ENCODE measurements at places on chromosomes 7 and 10.

DNA sequence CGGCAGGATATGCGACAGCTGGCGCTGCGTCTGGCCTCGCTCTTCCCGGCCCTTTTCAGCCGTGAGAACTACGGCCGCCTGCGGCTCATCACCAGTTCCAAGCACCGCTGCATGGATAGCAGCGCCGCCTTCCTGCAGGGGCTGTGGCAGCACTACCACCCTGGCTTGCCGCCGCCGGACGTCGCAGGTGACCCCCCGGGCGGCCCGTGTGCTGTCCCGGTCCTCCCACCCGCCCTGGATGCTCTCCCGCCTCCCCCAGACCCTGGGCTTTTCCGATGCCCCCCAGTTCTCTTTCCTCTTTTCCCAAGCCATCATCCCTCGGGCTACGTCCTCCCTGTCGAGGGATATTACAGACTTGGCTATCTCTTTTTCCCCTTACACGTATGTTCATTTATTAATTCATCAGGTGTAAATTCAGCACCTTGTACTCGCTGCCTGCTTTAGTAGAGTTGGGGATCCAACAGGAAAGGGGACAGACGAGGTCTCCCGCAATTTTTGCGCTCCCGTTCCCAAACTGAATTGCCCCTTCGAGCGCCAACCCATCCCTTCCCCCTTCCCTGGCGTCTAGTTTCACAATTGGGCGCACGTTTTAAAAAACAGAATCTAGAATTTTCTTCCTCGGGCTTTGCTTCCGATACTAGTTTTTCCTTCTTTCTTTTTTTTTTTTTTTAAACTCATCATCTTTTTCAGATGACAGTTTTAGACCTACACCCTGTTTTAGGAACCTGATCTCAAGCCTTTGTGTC, 846 bp downstream of the MINPP1 start:
- DNase-seq = no peak

- no peak for DNase-seq
Observed at GRCh38 chr10:44962870-44963738, 3.5 kb downstream of the RASSF4 start.

- DNase-seq = no peak
Observed at GRCh38 chr7:154996756-154997155, 6.2 kb downstream of the PAXIP1 start.

GRCh38 chr7:75915416-75916156, 631 bp downstream of the POR start:
- DNase-seq = no peak

GRCh38 chr10:7969623-7970022, 84.9 kb upstream of the GATA3 start:
- no peak for DNase-seq

GRCh38 chr10:132370426-132371340, 26.3 kb upstream of the PWWP2B start:
- no peak for DNase-seq

- DNase-seq = no peak
Observed at GRCh38 chr7:117839507-117839906, 33.7 kb downstream of the CTTNBP2 start.

DNA sequence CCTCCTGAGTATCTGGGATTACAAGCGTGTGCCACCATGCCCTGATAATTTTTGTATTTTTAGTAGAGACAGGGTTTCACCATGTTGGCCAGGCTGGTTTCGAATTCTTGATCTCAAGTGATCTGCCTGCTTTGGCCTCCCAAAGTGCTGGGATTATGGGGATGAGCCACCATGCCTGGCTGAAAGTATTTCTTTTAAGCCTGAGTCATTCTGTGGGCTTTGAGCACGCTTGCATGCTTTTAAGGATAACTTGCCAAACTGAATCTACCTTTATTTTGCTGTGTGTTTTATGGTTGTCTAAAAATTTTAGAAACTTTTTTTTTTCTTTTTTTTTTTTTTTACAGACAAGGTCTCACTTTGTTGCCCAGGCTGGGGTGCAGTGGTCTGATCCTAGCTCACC, 33.2 kb downstream of the CNNM2 start:
- DNase-seq = no peak
